ENCODE measurements at places on chromosomes 12 and 14. TPM values are rescaled to one million over a fixed set of nuclear protein-coding genes. Genes with fewer than 3 reads are reported as not detected.

DNA sequence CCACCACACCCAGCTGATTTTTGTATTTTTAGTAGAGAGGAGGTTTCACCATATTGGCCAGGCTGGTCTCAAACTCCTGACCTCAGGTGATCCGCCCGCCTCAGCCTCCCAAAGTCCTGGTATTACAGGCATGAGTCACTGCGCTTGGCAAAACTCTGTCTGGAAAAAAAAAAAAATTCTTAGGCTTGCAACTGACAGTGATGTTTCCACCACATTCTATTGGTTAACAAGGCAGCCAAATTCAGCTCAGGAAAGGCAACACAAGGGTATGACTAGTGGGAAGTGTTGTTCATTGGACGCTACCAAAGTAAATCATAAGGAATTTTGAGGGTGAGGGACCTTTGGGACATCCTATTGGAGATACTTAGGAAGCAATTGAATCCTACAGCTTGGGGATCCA is 2.9 kb upstream of the SBNO1 start:
- peaks cover 13% of the 10 kb centered on the region for H3K4me1 ChIP-seq
- no peak overlapping the region for H3K27ac ChIP-seq
- no peaks in the 10 kb centered on the region for H3K36me3 ChIP-seq
- no peaks in the 10 kb centered on the region for H3K27me3 ChIP-seq
- no peak overlapping the region for H3K4me3 ChIP-seq
- DNase-seq: no peak

- H3K27ac ChIP-seq: no peak overlapping the region
- no peaks in the 10 kb centered on the region for H3K27me3 ChIP-seq
- H3K4me3 ChIP-seq: no peak overlapping the region
- no peak for DNase-seq
Measured at GRCh38 chr12:94240171-94240570, 91.8 kb downstream of the PLXNC1 start.

DNA sequence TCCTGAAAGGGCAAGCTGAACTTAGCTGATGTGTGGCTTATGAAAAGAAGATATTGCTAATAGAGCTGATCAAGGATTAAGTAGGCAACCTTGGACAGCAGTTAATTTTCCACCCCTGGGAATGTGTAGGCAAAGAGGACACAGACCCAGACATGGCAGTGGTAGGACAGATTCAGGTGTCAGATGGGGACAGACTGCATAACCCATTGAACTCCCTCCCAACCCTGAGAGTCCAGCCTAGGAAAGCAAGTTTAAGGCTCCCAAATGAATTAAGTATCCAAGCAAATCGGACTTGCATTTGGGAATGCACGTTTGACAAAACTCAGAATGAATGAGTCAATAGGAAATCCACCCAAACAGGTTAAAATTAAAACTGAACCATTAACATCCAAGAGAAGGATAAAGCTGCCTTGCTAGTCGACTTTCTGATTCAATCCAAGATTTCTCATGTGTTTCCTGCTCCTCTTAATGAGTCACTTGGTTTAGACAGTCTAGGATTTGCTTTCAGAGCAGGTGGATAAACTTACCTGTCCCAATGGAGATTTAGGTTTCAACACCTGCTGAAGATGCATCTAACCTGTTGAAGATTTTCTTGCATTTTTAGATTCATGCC is 385.4 kb downstream of the CCDC91 start:
- no peaks in the 10 kb centered on the region for H3K36me3 ChIP-seq
- no peaks in the 10 kb centered on the region for H3K27me3 ChIP-seq
- H3K27ac ChIP-seq: no peak overlapping the region
- no peaks in the 10 kb centered on the region for H3K4me1 ChIP-seq
- no peak for DNase-seq

- no peak overlapping the region for H3K27ac ChIP-seq
- no peak overlapping the region for H3K4me3 ChIP-seq
- H3K27me3 ChIP-seq: no peaks in the 10 kb centered on the region
- no peaks in the 10 kb centered on the region for H3K4me1 ChIP-seq
Measured at GRCh38 chr12:11969437-11970154, 101.1 kb upstream of the BCL2L14 start.

GRCh38 chr14:75175677-75176141 is 703 bp downstream of the TMED10 start:
- peaks cover 18% of the 10 kb centered on the region for H3K4me1 ChIP-seq
- no peaks in the 10 kb centered on the region for H3K36me3 ChIP-seq
- H3K27me3 ChIP-seq: no peaks in the 10 kb centered on the region

- H3K4me3 ChIP-seq: peak overlapping the region; percentile 60
- H3K36me3 ChIP-seq: no peaks in the 10 kb centered on the region
- H3K4me1 ChIP-seq: peaks cover 30% of the 10 kb centered on the region
- no peak overlapping the region for H3K27ac ChIP-seq
- H3K27me3 ChIP-seq: no peaks in the 10 kb centered on the region
Measured at GRCh38 chr14:52315355-52315718, 1.2 kb downstream of the PTGER2 start.

- no peaks in the 10 kb centered on the region for H3K36me3 ChIP-seq
- no peaks in the 10 kb centered on the region for H3K27me3 ChIP-seq
- H3K4me1 ChIP-seq: peaks cover 39% of the 10 kb centered on the region
- H3K27ac ChIP-seq: peak overlapping the region; percentile 85
- DNase-seq: no peak
Measured at GRCh38 chr12:93783832-93784231, 106.7 kb downstream of the CRADD start.

DNA sequence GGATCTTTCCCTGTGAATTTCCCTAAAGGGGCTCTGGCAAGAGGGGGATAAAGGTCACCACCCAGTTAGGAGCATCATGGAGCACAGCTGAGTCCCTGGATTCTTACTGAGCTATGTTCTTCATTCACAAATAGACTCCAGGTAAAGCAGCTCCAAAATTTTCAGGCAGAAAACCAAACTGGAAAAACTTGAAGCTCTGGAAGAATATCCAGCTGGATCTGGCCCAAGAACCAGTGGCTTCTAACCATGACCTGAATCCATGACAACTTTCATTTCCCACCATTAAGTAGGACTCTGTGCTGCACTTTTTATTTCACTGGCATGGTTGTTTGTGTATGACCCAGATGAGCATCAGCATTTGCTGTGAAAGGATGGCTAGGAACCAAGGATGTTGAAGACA is 180.4 kb upstream of the FKBP4 start:
- no peaks in the 10 kb centered on the region for H3K36me3 ChIP-seq
- no peak for DNase-seq
- H3K27me3 ChIP-seq: no peaks in the 10 kb centered on the region

DNA sequence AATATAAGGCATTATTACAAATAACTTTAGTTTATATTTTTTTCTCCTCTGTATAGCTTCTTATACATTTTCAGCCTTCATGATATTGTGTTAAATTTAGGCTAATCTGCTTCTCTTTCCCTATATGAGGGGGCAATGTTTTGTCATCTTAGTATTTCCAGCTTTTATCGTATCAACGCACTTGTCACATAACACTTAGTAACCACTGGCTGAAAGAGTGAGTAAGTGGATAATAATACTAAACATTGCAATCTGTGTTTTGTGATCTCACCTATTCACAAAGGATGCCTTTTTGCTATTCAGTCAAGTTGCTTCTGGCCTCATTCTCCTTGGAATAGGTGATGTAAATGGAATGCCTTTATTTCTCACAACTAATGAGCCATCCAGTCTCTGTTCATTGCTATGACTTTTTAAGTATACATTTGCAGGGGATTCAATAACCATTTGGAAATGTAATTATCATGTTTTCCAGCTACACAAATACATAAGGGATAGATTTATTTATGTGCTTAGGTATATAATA is 260.9 kb downstream of the BMP4 start:
- no peaks in the 10 kb centered on the region for H3K4me1 ChIP-seq
- H3K36me3 ChIP-seq: no peaks in the 10 kb centered on the region
- no peak overlapping the region for H3K27ac ChIP-seq
- no peaks in the 10 kb centered on the region for H3K27me3 ChIP-seq
- DNase-seq: no peak
- H3K4me3 ChIP-seq: no peak overlapping the region

The MYF6 gene
- not detected for total RNA-seq

DNA sequence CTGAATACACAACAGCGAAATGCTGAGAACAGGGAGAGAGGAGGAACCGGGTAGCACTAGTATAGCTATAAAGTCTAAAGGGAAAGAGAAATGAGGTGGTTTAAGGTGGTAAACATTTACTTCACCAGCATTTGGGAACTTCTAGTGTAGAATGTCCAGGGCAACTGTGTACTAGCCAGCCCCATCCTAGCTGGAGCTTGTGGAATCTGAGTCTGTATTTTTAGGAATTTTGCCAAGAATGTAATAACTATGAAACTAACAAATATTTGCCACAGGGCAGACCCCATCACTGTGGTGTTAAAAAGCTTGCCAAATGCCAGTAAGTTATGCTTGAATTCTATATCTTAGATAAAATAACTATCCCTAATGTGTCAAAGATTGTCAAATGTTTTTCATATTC is 398.9 kb upstream of the MIS18BP1 start:
- no peak overlapping the region for H3K27ac ChIP-seq
- no peak for DNase-seq
- H3K4me3 ChIP-seq: no peak overlapping the region
- no peaks in the 10 kb centered on the region for H3K36me3 ChIP-seq

The PTPN6 gene
- total RNA-seq: 14.3 TPM

The OAS2 gene
- total RNA-seq: 28.4 TPM

The SGPP1 gene
- total RNA-seq: 43.5 TPM

GRCh38 chr12:121166356-121166755 is 33.7 kb downstream of the P2RX7 start:
- no peak overlapping the region for H3K4me3 ChIP-seq
- no peaks in the 10 kb centered on the region for H3K4me1 ChIP-seq
- H3K36me3 ChIP-seq: peaks cover 96% of the 10 kb centered on the region
- no peak overlapping the region for H3K27ac ChIP-seq
- no peaks in the 10 kb centered on the region for H3K27me3 ChIP-seq

The LRP10 gene
- 88.7 TPM for total RNA-seq

DNA sequence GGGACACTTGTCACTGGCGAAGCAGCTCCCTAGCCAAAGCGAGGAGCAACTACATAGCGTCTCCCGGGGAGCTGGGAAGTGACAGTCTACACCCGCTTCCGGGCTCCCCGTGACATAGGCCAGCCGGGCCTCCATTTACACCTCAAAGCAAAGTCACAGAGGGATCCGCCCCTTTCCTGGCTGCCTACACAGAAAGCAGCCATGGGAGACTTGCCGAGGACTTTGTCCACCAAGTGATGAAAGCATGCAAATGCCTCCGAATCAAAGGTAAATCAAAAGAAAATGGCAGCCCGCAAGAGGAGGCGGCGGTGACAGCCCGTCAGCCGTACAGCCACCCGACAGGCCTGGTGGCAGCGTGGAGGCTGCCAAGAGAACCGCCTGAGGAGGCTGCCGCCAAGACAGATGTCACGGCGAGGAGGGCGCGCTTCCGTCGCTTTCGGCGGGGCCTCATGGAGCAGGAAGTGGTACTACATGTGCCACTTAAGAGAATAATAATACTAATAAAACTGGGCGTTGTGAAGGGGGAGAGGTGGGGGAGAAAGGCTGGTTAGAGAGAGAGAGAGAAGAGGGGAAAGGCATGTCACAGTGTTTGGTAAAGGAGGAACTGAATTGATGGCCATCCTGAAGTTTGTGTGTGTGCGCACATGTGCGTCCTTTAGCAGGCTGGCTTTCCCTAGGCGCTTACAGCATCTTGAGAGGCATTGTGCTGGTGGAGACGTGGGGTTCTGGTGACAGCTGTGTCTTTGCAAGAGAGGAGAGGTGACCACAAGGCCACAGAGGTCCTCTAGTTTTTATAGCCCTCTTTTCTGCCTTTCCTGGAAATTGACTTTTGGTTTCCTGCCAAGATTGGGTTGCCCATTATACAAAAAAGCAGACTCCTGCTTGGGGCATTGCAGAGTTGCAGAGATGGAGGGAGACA is 661.7 kb downstream of the VRK1 start:
- H3K27ac ChIP-seq: no peak overlapping the region
- H3K4me3 ChIP-seq: peak overlapping the region; percentile 19

The KRT77 gene
- total RNA-seq: not detected

DNA sequence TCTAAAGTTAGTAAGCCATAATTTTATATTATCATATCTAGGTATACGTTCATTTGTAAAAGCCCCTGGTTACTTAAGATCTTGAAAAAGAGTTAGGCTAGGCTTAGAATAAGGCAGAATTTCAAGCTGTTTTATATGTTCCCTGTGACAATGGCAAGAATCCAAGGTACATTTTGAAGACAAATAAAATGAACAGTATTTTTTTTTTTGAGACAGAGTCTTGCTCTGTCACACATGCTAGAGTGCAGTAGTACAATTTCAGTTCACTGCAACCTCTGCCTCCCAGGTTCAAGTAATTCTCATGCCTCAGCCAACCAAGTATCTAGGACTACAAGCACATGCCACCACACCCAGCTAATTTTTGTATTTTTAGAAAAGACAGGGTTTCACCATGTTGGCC is 139.2 kb downstream of the DUSP6 start:
- DNase-seq: no peak
- H3K4me3 ChIP-seq: no peak overlapping the region
- H3K27me3 ChIP-seq: no peaks in the 10 kb centered on the region
- H3K36me3 ChIP-seq: no peaks in the 10 kb centered on the region
- no peak overlapping the region for H3K27ac ChIP-seq

- no peak for DNase-seq
- no peaks in the 10 kb centered on the region for H3K4me1 ChIP-seq
- no peaks in the 10 kb centered on the region for H3K27me3 ChIP-seq
- no peak overlapping the region for H3K4me3 ChIP-seq
- no peaks in the 10 kb centered on the region for H3K36me3 ChIP-seq
- no peak overlapping the region for H3K27ac ChIP-seq
Measured at GRCh38 chr12:86042062-86042461, 168.0 kb downstream of the NTS start.

GRCh38 chr14:64475585-64476273 is 10.4 kb downstream of the AKAP5 start:
- no peak overlapping the region for H3K27ac ChIP-seq
- no peaks in the 10 kb centered on the region for H3K36me3 ChIP-seq
- no peak overlapping the region for H3K4me3 ChIP-seq
- H3K27me3 ChIP-seq: no peaks in the 10 kb centered on the region

DNA sequence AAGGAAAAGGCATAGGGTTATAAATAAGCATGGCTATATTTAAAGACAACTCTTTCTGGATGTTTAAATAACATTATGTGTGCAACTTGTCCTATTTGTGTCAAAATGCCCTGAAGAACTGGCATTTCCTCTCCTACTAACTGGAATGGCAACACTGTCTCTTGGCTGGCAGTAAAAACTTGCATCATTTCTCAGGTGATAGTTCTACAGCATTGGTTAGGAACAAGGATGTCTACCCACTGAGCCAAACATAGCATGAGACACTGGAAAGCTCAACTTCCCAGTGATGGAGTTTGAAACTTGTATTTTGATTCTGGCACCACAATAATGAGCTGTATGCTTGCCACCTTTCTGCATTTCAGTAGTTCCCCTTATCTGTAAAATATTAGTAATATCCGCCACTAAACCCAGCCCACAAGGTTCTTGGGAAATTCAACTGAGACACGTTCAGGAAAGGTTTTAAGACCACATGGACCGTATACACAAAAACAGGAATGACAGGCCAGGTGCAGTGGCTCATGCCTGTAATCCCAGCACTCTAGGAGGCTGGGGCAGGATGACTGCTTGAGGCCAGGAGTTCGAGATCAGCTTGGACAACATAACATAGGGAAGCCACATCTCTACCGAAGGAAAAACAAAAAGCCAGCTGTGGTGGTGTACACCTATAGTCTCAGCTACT is 5.1 kb downstream of the SLC38A2 start:
- peak overlapping the region; percentile 96 for H3K4me3 ChIP-seq
- H3K27me3 ChIP-seq: no peaks in the 10 kb centered on the region
- H3K36me3 ChIP-seq: peaks cover 39% of the 10 kb centered on the region
- H3K4me1 ChIP-seq: peaks cover 61% of the 10 kb centered on the region
- peak overlapping the region; percentile 96 for H3K27ac ChIP-seq

The SERPINA3 gene
- 85.0 TPM for total RNA-seq

- H3K4me3 ChIP-seq: no peak overlapping the region
- peaks cover 7% of the 10 kb centered on the region for H3K36me3 ChIP-seq
- no peak overlapping the region for H3K27ac ChIP-seq
- no peak for DNase-seq
Measured at GRCh38 chr12:111867531-111867930, 25.5 kb downstream of the MAPKAPK5 start.

The TDRD9 gene
- under 0.01 TPM for total RNA-seq

All from tibial nerve (tissue), 4 donors.